Hematopoietic multipotent progenitor cell treated with erythropoietin and hydrocortisone succinate and interleukin-3 and kit ligand, for 8 days (in vitro differentiated cells): ENCODE measurements at places on chromosomes 6 and 20.
A peak's percentile ranks its signal among the peaks of the same experiment; 100 is the strongest.

- DNase-seq: no peak
These were observed 180.2 kb downstream of the EPM2A start for GRCh38 chr6:145555084-145555483.

- no peak for DNase-seq
These were observed 320.9 kb upstream of the PRDM1 start for GRCh38 chr6:105765239-105765638.

DNA sequence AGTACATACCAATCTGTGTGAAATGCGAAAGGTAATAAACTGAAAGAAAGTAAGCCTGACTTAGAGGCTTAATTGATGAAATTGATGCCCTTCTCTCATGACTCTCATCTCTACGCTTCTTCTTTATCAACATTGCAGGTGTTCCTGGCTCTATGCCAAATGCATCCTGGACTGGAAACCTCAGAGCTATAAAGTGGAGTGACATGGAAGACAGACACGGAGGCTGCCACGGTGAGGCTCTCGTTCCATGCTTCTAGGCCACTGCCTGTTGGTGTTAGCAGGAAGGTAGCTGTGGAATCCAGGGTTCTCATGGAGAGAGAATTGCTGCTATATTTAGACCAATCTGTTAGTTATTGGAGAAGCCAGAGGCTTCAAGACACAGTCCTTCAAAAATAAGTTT is 73.2 kb downstream of the C6orf52 start:
- no peak for DNase-seq

GRCh38 chr6:49849213-49849907 is 17.0 kb downstream of the CRISP1 start:
- DNase-seq: peak; percentile 87

GRCh38 chr6:33205191-33206026 is 954 bp downstream of the HSD17B8 start:
- peak; percentile 39 for DNase-seq

- no peak for DNase-seq
These were observed 37.8 kb upstream of the CHRNA4 start for GRCh38 chr20:63398744-63399514.

- no peak for DNase-seq
These were observed 229.3 kb downstream of the RFPL4B start for GRCh38 chr6:112576423-112576822.

DNA sequence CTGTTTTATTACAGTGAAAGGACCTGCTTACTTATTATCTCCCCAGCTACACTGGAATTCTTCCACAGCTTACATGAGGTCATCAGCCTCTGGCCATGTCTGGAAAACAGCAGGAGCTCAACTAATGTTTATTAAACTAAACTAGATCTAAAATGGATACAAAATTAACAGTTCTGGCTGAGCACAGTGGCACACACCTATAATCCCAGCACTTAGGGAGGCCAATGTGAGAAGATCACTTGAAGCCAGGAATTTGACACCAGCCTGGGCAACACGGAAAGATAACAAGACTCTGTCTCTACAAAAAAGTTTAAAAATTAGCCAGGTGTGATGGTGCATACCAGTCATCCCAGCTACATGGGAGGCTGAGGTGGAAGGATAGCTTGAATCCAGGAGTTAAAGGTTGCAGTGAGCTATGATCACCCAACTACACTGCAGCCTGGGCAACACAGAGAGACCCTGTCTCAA is 220.8 kb upstream of the MARCKS start:
- DNase-seq: no peak

GRCh38 chr6:141653590-141653989 is 479.1 kb upstream of the GJE1 start:
- peak; percentile 13 for DNase-seq
